ENCODE measurements at places on chromosomes 11 and 22. TPM values are rescaled to one million over a fixed set of nuclear protein-coding genes. Genes with fewer than 3 reads are reported as not detected.

Gene KRTAP5-11
- not detected for total RNA-seq

Gene CBLIF
- not detected for total RNA-seq

Gene APOL6
- 31.4 TPM for total RNA-seq

- no peak overlapping the region for H3K27ac ChIP-seq
- no peaks in the 10 kb centered on the region for H3K27me3 ChIP-seq
- H3K4me3 ChIP-seq: no peak overlapping the region
- H3K4me1 ChIP-seq: no peaks in the 10 kb centered on the region
- DNase-seq: no peak
Measured at GRCh38 chr22:44004104-44004460, 20.0 kb upstream of the PARVB start.

GRCh38 chr11:8838248-8838647, 72.7 kb upstream of the AKIP1 start:
- H3K36me3 ChIP-seq: no peaks in the 10 kb centered on the region
- no peak for DNase-seq
- no peak overlapping the region for H3K27ac ChIP-seq
- no peak overlapping the region for H3K4me3 ChIP-seq

- no peaks in the 10 kb centered on the region for H3K36me3 ChIP-seq
- no peak overlapping the region for H3K4me3 ChIP-seq
- no peaks in the 10 kb centered on the region for H3K4me1 ChIP-seq
- no peak overlapping the region for H3K27ac ChIP-seq
- H3K27me3 ChIP-seq: no peaks in the 10 kb centered on the region
Measured at GRCh38 chr11:46858920-46859546, 13.0 kb upstream of the CKAP5 start.

DNA sequence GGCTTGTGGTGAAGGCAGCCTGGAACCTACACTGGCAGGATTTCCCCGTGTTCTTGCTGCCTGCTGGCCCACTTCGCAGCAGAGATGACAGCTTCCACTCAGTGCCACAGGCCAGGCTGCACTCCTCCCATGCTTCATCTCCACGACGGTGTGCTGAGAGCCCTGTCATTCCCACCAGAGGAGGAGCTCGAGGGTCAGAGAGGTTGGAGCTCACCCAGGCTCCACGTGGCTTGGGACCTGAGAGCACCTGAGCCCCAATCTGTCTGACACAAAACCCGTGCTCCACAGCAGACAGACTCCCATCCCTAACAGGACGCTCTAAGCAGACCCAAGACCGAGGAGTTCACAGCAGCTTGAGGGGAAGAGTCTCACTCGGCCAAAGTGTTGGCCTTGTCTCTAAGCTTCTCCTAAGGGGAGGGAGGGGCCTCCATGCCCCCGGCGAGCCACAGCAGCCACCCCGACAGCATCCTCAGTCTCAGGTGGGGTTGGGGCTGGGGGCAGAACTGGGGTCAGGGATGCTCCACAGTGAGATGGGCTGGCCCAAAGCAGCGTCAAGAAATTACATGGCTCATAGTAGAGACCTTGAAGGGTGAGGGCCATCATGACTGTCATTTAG, 10.7 kb downstream of the LRFN4 start:
- H3K4me1 ChIP-seq: peaks cover 5% of the 10 kb centered on the region
- H3K36me3 ChIP-seq: no peaks in the 10 kb centered on the region
- no peak overlapping the region for H3K27ac ChIP-seq

GRCh38 chr22:24760708-24761306, 13.7 kb downstream of the PIWIL3 start:
- no peaks in the 10 kb centered on the region for H3K27me3 ChIP-seq
- H3K36me3 ChIP-seq: no peaks in the 10 kb centered on the region
- H3K4me3 ChIP-seq: no peak overlapping the region

- H3K36me3 ChIP-seq: no peaks in the 10 kb centered on the region
- H3K27me3 ChIP-seq: no peaks in the 10 kb centered on the region
- H3K4me1 ChIP-seq: peaks cover 8% of the 10 kb centered on the region
- no peak for DNase-seq
- H3K4me3 ChIP-seq: no peak overlapping the region
Measured at GRCh38 chr11:118212781-118213191, 12.0 kb downstream of the JAML start.

DNA sequence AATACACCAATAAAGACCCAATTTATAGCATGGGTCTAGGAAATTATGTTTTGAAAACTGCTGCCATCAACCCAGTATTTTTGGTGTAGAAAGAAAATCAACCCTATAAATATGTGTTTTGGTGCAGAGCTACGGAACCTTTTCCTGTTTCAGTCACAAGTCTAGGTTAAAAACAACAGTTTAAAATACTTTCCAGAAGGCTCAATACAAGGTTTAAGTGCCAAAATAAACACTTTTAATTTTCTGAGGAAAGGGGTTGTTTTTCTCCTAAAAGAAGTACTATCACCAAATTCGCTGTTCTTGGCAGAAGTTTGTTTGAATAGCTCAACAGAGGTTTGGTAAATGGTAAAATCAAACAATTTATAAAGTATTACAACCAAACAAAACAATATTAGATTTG, 201.3 kb downstream of the TMEM135 start:
- no peak overlapping the region for H3K27ac ChIP-seq
- no peaks in the 10 kb centered on the region for H3K27me3 ChIP-seq
- no peak overlapping the region for H3K4me3 ChIP-seq

DNA sequence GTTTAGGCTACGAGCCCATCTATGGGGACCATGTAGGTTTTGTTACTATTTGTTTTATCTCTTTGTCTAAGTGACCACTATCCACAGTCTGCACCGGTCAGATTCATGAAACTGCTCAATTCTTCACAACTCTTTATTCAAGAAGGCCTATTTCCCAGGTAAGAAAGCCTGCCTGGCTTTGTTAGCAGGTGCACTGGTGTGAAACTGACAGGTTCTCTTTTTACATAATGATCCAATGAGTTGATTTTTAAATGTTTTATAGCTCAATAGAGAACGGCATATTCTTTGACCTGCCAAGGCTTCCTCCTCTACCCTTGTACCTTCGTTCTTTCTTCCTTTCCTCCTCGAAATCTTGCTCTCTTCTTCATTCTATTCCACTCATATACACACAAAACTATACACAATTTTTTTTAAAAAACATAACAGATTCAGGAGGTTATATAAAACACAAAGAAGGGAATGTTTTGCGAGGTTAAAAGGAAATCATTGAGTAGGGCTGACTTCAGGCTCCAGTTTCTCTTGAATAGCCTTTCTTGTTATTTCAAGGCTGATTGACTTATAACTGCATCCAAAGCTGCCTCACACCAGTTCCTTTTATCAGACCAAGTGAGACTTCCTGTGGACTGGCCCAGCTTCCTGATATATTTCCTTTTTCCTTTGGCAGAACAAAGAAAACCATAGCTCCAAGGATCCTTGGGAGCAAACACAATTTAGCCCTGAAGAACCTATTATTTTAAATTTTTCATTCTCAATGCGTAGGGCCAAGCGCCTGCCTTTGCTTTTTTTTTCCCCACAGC, 11.4 kb downstream of the FLI1 start:
- H3K4me3 ChIP-seq: no peak overlapping the region
- no peak overlapping the region for H3K27ac ChIP-seq
- H3K27me3 ChIP-seq: no peaks in the 10 kb centered on the region
- no peaks in the 10 kb centered on the region for H3K4me1 ChIP-seq
